ENCODE measurements at places on chromosomes 12 and 14.

GRCh38 chr14:79077096-79077495 lies 906.9 kb downstream of the NRXN3 start:
- DNase-seq: no peak

- DNase-seq: no peak
These were observed 16.4 kb upstream of the IL22 start for GRCh38 chr12:68269779-68270178.

DNA sequence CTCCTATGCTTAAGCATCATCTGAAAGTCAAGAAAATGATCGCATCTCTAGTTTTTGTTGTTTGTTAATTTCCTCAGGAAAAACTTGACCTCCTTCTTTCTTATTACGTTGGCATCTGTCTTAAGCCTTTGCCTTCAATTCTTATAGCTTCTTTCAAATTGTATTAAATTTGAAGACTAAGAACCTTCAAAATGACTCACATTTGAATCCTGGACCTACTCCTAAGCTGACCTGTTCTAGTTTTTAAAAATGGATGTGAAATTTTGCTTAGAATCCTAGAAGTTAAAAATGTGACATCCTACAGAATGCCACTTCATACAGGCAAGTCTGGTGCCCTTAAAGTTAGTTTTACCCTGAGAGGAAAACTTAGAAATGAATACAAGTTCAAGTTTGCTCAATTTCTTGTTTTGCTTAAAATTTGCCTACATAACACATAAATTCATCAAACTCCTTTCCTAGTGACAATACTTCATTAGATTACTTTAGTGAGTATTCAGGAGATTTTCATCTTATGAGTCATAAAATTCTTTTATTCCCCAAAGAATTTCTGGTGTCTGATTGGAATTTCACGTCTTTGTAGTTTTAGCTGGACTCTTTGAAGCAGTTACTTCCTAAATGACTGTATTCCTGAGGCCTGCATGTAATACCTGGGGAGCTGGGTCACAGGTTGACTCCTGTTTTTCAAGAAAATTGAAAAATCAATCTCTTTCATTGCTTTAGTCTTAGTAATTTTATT lies 152.3 kb downstream of the MSRB3 start:
- no peak for DNase-seq

DNA sequence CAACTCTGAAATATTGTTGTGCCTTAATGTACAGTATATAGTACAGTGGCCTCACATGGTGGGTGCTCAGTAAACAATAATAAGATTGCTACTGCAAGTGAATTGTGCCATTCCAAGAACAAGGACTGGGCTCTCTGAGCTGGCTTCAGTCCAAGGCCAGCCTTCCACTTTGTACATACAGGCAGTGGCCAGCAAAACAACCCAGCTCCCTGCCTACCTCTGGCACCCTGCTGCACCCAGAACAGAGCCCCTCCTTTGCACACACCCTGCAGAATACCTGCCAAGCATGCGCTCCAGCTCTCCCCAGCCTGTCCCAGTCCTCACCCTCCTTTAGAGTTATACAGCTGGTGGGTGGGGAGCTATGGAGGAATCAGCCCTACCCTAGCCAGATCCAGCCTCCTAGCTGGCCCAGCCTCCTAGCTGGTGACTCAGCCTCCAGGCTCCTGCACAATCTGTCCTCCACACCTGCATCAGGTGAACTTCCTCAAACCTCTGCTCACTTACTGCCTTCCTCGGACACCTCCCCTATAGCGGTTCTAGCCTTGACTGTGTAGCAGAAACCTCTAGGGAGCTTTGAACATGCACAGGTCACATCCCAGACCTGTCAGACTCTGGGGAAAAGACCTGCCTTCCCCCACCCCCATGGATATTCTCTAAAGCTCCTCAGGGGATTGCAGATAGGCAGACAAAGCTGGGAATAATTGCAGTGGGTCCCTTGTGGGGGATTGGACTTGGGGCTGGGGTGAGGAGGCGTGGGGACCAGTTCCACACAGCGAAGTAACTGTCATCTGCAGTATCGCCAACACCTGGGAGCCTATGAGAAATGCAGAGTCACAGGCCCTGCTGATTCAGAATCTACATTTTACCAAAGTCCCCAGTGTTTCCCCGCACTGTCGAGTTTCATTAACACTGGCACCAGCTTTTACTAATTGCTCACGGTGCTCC lies 17.9 kb downstream of the ZDHHC22 start:
- DNase-seq: no peak

- DNase-seq: no peak
These were observed 458 bp upstream of the HOXC4 start for GRCh38 chr12:54053003-54053750.

GRCh38 chr14:76023757-76024156 lies 38.2 kb downstream of the IFT43 start:
- DNase-seq: no peak

- DNase-seq: no peak
These were observed 34.7 kb upstream of the CDKN3 start for GRCh38 chr14:54362089-54362504.

GRCh38 chr14:55964821-55965220 lies 153.4 kb upstream of the PELI2 start:
- DNase-seq: no peak

DNA sequence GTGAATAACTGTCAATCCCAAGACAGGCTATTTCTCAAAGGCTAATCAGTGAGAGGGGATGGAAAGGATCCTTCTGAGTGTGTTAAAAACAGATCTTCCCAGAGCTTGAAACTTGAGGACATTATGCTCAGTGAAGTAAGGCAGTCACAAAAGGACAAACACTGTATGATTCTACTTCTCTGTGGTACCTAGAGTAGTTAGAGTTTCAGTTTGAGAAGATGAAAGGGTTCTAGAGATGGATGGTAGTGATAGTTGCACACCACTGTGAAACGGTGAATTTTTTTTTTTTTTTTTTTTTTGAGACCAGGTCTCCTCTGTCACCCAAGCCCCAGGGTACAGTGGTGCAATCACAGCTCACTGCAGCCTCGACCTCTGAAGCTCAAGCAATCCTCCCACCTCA lies 133.8 kb downstream of the SAMD4A start:
- DNase-seq: no peak

DNA sequence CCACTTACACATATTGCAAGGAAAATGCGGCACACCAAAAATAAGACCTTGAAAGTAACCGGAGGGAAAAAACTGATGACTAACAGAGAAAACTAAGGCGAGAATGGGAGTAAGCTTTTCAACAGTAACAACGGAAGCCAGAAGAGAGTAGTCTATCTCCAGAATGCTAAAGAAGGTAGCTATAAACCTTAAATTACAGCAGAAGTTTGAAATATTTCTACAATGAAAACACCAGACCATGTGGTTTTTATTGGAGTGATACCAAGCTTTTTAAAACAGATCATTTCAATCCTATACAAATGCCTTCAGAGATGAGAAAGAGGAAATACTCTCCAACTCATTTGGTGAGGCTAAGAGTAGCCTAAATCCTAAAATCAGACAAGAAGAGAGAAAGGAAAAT lies 209.5 kb downstream of the ANO6 start:
- no peak for DNase-seq

DNA sequence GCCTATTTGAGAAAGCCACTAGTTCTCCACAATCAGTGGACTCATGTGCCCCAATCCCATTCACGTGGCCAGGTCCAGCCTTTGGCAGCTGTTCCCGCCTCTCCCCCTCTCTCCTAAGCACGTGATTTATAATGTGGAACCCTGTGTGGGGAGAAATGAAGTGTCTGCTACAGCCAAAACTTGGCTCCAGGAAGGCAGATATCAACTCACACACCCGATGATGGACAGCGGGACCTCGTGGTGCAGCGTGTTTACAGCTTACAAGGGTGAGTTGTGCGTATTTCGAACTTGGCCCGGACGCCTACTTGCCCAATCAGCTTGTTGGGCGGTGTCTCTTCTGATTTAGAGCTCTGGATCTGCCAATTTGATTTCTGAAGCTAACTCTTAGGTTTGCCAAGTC lies 38.1 kb upstream of the FAM181A start:
- DNase-seq: no peak

- no peak for DNase-seq
These were observed 32.0 kb downstream of the RTL1 start for GRCh38 chr14:100871234-100872186.

GRCh38 chr12:54725233-54725843 lies 77.2 kb upstream of the DCD start:
- DNase-seq: no peak

- DNase-seq: no peak
These were observed 30.0 kb upstream of the ANP32D start for GRCh38 chr12:48442179-48442847.

GRCh38 chr14:22994762-22995275 lies 12.5 kb upstream of the AJUBA start:
- DNase-seq: peak; percentile 33

DNA sequence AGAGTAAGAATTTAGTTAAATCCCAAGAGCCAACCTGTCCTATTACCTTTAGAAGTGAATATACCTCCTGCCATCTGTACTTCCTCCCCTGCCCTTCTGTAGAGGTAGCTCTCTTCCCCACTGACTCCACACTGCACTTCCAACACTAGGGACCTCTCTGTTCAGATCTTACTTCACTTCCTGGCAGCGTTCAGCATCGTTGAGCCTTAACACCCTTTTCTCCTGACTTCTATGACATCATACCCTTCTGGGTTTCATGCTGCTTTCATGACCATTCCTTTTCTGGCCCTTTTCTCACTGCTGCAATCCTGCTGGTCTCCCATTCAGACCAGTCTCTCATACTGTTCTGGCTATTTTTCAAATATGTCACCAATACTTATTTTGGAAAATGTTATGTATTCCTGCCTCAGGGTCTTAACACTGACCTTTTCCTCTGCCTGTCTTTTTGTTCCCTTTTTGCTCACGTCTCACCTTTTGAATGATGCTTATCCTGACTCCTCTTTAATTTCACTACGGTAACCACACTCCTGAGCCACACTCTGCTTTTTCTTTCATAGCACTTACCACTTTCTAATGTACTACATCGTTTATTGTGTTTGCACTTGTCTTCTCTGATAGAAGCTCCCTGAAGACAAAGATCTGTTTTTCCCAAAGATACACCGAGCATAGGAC lies 67.6 kb downstream of the PLEKHA5 start:
- DNase-seq: no peak

GRCh38 chr14:81268016-81268416 lies 47.3 kb upstream of the GTF2A1 start:
- no peak for DNase-seq

DNA sequence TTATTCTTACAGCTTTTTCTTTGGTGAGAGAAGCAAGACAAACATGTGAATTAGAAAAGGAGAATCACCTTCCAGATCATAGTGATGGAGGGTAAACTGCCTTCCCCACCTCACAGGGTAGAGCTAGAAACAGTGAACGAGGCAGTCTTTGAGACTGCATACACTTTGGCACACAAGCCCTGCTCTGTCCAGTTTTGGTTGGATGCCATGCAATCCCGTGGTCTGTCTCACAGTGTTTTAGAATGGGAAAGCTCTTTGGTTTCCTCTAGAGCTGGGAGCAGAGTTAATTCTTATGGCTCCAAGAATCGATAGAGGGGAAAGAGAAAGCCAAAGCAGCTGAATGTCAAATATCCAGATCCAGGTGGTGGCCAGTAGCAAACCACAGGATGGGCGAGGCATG lies 21.9 kb downstream of the TDP1 start:
- DNase-seq: no peak

DNA sequence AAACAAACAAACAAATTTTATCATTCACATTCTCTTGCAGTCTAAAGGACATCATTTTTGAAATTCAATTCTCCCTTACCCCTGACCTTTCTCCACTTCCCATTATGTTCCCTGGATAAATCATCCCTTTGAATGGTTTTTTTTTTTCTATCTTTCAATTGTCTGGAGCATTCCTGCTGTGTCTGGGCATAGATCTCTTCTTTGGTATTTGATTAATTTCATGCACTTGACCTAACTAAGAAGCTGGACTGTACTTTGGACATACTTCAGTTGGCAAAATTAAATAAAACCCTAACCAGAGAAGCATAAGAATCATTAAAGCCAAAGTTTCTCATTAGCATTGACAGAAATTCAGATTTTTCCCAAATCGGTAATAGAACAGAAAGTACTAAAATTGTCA lies 163.6 kb upstream of the BMP4 start:
- DNase-seq: no peak

DNA sequence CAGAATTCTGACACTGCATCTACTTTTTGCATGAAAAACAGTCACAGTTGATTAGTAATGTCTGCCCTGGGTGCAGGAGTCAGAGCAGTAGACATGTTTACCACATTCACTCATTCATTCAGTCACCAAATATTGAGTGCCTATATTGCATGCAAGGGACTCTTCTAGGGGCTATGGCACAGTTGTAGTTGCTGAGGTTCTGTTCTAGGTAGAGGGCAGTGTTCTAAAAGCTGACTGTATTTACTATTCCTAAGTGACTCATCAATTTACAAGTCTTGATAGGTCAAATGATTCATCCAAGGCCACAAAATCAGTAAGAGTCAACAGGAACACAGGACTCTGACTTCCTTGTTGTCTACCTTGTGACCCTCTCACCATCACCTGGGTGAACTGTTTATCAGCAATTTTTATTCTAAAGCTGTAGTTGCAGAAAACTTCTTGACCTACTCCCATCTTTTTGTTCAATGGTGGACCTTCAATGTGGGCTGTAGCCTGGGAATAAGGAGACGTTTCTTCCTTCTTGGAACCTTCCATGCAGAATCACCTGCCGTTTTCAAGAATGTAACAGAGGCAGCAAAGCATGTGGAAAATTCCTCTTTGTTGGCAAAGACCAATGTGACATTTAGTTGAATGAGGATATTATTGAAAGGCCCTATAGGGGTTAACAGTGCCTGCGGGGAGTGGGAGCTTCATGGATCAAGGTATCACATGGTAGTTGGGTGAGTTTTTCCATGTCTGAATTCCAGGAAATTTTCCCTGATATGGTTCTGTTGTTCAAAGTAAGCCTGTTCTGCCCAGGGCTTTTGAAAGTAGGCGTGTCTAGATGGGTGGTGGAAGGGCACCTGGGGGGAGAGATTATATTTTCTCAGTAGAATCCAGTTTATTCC lies 223.2 kb downstream of the KTN1 start:
- no peak for DNase-seq

GRCh38 chr12:19299765-19300164 lies 139.5 kb upstream of the AEBP2 start:
- no peak for DNase-seq

Data from activated T-cell treated with anti-CD3 and anti-CD28 coated beads, Interleukin-2, amount 50 U/mL, for 48 hours (primary cell).